ENCODE measurements at places on chromosomes 6 and 20.

- peak; percentile 61 for DNase-seq
These were observed 95.0 kb downstream of the SNX5 start for GRCh38 chr20:17873410-17874270.

- DNase-seq, result no peak
These were observed 74.6 kb downstream of the CDKAL1 start for GRCh38 chr6:20608905-20609304.

GRCh38 chr20:32959351-32960221, 44.6 kb downstream of the SUN5 start:
- no peak for DNase-seq

DNA sequence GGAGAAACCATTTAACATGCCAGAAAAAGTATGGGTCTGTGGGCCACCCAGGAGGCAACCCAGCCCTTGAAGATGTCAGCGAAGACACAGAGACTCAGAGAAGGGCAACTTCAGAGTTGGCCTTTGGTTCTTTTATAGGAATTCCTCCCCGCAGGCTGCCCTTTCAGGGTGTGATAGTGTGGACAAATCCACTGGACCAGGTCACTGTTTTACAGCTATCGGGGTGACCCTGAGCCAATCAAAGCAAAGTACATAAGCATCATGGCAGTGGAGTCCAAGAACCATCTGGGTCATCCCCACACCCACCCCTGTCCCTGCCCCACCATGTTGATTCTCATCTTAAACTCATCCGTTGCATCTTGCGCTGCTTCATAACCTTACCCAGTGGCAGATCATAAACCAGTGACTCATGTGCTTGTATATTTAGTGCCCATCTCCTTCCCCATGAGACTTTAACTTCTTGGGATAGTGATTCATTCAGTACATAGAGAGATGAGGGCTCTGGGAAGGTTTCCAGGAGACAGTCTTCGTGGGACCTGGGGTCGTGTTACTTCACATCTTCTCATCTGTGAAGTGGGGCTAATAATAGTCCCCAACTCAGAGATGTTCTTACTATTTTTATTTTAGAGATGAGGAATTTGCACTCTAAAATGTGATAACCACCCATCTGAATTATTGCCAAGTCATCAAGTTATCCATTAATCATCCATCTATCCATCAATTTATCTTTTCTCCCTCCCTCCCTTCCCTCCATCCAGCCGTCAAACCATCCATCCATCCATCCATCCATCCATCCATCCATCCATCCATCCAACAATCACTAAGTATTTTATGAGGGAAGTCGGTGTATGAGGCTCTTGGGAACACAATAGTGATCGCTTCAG, 51.0 kb downstream of the EDN3 start:
- no peak for DNase-seq

DNA sequence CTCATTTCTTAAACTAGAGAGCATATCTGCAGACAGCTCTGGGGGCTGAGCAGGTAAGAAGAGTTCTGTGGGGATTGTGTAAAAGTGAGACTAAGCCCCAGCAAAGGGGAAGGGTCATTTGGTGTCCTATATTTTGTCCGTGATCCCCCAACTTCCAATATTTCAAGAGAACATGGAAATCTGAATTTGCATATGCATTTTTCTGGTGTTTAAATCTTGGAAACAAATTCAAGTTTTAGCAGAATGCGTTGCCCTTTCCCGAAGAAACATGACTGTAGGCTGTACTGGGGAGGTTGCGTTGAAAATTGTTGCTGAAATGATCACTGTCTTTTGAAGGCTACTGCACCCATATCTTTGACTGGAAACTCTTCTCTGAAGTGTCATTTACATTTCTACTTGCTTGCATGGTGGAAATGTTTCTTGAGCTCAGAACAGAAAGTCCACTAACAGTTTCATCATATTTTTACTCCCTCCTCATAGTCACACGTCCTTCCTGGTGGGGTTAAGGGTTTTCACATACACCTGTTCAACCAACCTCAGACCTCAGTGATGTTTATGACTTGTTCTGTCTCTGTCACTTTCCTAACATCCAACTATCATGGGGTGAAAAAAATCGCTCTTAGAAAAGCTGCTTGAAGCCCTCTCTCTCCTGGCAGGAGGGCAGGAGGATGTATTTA, 140.3 kb downstream of the BCAS1 start:
- DNase-seq, result no peak
